ENCODE measurements at places on chromosomes 12 and 14.

GRCh38 chr14:76510181-76510580 is 134.2 kb downstream of the ESRRB start:
- DNase-seq = no peak

- DNase-seq = no peak
Measured at GRCh38 chr14:24991288-24991687, 58.7 kb downstream of the STXBP6 start.

DNA sequence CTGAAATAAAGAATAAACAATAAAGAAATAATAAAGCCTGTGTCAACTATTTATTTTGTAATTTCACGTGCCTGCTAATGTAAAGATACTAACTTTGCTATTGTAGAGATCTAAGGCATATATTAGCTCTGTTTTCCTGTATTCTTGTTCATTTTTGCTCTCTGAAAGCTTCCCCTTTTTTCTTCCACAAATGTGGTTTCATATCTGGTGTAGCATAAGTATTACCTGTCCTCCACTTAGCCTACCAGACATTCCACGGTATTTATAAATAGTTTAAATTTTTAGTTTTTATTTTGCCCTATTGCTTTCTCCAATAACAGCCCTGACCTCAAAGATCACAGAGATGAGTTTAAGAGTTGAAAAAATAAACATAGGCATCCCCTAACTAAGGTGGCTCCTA is 92.6 kb upstream of the ATP2B1 start:
- no peak for DNase-seq

GRCh38 chr14:38207736-38208617 is at the start of gene SSTR1:
SSTR1 (plus strand) TSS chr14:38207904; CDS start chr14:38209390, 1,486 bp downstream.
- no peak for DNase-seq

DNA sequence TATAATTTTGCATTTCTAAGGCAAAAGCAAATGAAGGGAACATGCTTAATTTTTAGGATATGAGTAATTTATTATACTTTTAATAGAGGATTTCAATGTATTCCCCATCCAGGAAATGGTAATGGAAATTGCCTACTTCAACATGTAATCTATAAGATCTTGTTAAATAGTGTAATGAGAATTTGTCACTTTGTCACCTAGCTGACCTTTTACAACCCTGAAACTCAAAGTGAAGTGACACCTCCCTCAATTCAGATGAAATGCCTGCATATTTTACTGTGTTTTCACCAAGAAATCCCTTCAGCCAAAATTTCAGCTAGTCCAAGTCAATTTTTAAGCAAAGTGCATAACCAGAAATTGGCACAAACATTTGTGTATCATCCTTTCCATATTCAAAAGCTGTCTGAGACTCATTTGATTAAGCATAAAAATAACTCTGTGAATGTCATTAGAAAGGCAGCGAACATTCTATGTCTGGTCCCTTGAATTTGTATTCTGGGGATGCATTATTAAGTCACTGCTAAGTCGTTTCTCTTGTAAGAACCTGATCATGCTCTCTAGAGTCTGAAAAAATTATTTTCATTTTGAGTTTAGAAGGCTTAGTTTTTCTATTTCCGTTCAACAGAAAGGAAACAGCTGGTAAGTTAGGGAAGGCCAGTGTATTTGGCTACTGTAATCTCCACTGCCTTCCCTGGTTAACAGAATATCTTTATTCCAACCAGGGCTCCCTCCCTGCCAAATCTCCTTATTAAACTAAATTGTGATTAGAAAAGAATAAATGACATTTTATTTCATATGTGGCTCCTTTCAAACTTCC is 100.8 kb downstream of the IGF1 start:
- DNase-seq = no peak
